ENCODE measurements at places on chromosomes 13 and 19.

DNA sequence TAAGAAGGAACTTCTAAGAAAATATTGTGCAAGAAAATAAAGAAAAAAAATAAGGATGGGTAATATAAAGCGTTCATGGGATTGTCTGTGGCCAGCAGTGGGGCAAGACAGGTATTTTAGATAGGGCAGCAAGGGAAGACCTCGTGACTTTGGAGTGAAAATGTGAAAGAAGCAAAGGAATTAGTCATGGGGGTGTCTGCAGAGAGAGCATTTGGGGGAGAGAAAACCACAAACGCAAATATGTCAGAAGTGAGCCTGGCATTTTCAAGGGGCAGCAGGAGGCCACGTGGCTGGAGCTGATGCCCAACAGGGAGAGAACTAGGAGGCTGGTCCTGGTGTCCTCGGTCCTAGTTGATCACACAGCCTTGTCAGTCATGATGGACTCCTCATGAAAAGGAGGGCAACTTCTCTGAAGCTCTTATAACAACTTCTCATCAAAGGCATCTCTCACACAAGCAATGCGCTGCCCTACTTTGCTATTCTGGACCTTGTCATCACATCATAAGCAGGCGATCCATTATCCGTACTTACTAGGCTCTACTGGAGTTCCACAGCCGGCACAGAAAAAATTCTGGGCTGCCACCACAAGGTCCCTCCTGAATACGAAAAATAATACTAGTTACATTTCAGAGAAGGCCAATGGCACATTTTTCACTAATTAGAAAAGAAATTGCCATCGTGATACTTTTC, 31.0 kb downstream of the RUBCNL start:
- DNase-seq, result no peak

DNA sequence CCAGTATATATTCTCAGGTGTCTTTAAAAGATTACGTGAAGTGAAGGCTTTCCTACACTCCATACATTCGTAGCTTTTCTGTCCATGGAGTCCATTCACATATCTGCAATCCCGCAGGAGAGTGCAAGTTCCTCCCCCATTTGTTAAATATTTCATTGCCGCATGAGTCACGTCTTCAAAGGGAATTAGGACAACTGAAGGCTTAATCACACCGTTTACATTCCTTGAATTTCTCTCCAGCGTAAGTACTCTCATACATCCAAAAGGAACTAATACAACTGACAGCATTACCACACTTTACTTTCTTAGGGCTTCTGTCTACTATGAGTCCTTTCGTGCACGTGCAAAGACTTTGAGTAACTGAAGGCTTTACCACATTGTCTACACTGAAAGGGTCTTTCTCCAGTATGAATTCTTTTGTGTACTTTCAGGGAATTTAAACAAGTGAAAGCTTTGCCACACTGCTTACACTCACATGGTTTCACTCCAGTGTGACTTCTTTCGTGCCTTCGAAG, 29.0 kb upstream of the ZNF564 start:
- DNase-seq, result no peak

- no peak for DNase-seq
These were observed 27.9 kb downstream of the FLT1 start for GRCh38 chr13:28467034-28467433.

DNA sequence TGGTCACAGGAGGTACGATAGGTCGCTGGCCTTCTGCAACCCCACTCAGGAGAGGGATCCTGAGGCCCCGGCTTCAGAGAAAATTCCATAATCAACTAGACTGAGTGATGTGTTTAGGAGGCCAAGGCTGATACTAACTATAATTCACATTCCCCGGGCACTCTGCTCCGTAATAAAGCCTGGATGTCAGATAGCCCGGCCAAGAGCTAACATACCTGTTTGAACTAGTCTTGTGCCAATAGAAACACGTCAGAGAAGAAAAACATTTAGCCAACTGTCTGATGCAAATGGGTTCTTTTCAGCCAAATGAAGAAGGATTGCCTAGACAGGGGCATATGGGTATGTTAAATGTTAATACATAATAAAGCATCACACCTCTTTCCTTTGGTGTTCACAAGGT, 204.2 kb downstream of the TSHZ3 start:
- no peak for DNase-seq

DNA sequence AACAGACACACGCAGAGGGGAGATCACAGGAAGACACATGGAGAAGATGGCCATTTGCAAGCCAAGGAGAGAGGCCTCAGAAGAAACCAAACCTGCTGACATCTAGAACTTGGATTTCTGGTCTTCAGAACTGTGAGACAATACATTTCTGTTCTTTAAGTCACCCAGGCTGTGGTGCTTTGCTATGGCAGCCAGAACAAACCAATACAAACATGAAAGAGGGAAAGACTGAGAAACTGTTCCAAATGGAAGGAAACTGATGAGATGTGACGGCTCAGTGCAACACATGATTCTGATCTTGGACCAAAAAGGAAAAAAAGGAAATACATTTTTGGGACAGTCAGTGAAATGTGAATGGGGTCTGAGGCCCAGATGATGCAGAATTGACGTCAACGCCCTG, 30.2 kb upstream of the SACS start:
- DNase-seq, result no peak

Measured in left ventricle myocardium inferior (tissue), 1 donor.